ENCODE measurements at places on chromosomes 3 and 15.

GRCh38 chr15:95620934-95621579, 709.4 kb upstream of the NR2F2 start:
- DNase-seq = no peak

GRCh38 chr3:190517687-190518086, 3.8 kb downstream of the IL1RAP start:
- DNase-seq = no peak

DNA sequence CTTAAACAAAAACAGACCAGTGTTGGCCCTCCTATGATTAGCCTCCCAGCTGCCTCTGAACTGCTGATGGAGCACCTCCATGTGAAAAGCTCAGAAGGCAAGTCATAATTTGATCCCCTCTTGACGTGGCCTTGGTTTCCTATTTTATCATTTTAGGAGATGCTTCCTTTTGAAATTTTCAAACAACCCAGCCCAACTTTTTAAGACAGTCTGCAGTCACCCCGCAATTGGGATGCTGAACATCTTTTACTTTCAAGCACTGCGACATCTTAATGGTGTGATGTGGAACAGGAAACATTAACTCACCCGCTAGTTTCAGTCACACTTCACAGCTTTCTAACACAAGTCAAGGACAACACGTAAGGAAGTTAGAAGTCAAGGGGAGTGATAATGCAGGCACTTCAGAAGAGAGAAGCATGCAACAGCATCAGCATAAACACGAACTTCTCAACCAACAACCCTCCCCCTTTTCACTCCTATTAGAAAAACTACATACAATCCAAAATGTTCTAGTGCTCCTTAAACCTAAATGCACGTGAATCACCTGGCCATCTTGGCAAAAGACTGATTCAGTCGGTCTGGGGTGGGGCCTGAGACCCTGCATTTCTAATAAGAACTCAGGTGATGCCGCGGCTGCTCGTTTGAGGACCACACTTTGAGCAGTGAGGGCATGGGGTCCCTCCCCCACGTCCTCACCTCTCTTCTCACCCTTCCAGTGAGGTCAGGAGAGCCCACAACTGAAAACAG, 161.5 kb downstream of the FOXP1 start:
- DNase-seq = no peak

DNA sequence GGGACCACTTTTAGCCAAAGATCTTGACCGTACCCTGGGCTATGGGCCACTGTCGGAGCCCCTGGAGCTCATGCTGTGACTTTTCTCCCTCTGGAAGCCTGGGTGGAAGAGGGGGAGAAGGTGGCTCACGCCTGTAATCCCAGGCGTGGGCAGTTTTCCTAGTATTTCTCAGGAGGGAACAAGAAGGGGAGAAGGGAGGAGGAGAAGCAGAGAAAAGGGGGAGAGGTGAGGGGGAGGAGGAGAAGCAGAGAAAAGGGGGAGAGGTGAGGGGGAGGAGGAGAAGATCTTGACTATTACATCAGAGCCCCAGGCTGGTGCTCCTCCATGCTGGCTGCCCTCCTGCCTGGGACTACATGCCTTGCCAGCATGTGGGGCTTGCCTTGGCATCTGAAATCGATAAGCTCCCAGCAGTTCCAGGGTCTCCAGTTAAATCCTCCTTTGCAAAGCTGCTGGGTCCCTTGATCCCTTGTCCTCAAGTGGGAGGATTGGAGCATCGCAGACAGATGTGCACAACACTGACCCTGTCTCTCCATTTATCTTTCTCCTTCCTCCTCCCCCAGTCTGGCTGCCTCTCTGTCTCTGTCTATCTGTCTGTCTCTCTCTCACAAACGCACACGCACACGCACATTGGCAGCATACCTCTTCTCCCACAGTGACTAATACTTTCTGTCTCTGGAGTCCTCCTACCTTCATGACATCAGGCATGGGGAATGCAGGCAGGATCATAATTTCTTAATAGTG, 41.6 kb downstream of the MRAS start:
- no peak for DNase-seq

DNA sequence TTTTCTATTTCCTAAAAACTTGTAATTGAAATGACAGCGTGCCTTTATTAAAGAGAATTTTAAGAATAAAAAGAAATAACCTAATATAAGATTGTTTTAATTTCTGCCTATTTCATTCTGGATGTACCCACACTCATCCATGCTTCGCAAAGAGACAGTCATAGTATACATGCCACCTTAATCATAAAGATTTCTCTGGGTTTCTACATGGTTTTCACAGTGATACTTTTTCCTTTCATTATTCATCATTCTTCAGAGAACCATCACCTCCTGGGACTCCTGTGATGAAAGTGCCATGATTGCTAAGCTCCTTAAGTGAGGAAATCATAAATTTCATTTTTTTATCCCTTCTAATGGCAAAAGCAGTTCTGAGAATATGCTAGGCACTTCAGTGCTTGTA, 4.3 kb upstream of the CCR8 start:
- no peak for DNase-seq

DNA sequence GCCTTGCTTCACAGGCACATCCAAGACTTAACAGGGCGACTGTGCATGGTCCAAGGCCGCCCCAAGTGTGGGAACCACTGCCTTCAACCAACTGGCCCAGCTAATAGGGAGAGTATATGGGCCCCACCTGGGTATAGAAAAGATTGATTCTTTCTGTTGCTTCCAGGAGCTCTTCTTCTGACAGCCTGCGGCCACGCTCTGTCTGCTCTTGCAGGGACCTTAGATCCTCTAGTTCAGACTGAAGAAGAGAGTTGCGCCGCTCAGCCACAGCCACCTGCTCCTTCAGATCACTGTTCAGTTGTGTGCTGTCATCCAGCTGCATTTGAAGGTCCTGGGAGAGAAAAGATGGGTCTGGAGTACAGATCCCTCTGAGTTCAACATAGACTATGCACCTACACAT, 102.2 kb downstream of the HHLA2 start:
- no peak for DNase-seq

- no peak for DNase-seq
Observed at GRCh38 chr15:92043283-92043682, 189.8 kb downstream of the SLCO3A1 start.

DNA sequence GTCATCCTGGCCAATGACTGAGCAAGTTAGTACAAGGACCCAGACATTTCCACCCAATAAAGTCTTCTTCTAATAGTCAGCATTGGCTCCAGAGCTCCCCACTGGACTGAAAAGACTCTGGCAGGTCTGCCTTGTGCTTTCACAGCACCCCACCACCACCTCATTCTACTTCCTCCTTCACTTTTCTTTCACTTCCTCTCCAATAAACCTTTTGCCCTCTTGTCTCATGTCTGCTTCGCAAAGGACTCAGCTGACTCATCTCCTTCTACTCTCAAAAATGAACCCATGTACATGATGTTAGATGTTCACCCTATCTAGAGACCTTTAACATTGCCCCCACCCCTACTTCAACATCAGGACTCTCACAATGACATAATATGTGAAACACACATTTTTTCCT, 181.0 kb upstream of the PPP2R3A start:
- DNase-seq = no peak

DNA sequence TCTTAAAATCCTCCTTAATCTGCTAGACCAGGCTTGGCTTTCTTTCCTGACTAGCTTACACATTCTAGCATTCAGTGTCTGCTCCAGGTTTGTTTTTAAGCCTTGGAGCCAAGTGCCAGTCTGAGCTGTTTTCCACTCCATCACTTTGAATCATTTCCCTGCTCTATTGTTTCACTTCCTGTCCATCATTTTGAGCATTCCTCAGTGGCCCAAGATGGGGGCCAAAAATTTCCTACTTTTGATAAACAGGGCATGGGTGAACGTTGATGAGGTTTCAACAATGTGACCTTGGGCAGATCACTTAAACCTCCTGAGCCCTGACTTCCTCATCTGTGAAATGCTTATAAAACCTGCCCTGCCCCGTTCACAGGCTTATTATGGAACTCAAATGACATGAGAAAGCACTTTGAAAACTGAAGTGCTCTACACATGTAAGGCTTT, 4.4 kb downstream of the CYP19A1 start:
- DNase-seq = no peak

- DNase-seq = no peak
Observed at GRCh38 chr3:152103257-152103656, 165.5 kb upstream of the MBNL1 start.

DNA sequence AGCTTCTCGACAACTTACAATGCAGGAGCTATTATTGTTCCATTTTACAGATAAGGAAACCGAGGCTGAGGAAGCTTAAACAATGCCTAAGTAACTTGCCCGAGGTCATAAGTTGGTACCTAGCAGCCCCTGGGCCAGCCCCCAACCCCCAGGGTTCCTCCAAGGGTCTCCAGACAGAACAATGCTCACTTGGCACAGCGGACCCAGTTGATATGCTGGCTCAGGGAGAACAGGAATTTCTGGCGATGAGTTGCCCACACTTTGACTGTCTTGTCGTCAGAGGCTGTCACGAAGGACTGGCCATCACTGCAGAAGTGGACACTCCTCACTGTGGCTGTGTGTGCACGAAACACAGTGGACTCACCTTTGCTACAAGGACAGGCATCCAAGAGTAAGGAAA, 5.2 kb downstream of the POC1A start:
- DNase-seq = no peak

GRCh38 chr3:71703797-71704196, 21.4 kb downstream of the EIF4E3 start:
- DNase-seq = no peak

GRCh38 chr15:81288040-81288439, 35.9 kb downstream of the STARD5 start:
- DNase-seq = no peak

DNA sequence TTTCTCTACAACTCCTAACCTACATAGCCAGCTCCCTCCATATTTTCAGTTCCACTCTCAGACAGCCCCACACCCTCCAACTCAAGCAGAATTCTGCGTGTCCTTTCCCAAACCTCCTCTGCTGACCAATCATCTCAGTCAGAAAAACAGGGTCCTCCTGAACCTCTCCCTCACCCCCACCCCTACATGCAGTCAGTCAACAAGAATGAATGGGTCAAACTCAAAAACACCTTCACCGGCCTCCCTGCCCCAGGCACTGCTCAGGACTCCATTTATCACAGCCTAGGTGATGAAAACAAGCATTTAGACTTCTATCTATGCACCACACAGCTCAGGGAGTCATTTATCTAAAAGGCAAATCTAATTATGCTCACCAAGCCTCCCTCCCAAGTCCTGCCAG, 32.4 kb downstream of the MYL3 start:
- no peak for DNase-seq

- DNase-seq = no peak
Observed at GRCh38 chr3:122233101-122233952, 49.9 kb downstream of the CASR start.

DNA sequence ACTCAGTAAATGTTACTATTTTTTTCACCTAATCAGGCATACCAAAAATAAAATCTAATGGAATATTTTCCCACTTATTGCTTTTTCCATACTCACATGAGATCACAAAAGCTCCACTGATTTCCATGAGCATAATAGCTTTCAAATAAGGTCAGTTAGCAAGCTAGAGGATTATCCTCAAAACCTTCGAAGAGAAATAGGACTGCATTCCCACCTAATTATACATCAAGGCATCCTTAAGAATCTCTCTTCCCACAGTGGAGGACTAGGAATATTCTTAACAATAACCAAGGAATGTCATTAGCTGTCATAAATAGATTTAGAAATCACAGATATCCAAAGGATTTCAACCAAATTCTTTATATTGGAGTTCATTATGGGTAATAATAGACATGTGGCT, 127.9 kb upstream of the STT3B start:
- DNase-seq = no peak

- DNase-seq = no peak
Observed at GRCh38 chr15:98169551-98169950, 209.0 kb downstream of the ARRDC4 start.

GRCh38 chr3:12658593-12659058, 5.3 kb downstream of the RAF1 start:
- DNase-seq = no peak
